Fibroblast of skin of left biceps (primary cell): ENCODE measurements at places on chromosomes 1 and 21.

DNA sequence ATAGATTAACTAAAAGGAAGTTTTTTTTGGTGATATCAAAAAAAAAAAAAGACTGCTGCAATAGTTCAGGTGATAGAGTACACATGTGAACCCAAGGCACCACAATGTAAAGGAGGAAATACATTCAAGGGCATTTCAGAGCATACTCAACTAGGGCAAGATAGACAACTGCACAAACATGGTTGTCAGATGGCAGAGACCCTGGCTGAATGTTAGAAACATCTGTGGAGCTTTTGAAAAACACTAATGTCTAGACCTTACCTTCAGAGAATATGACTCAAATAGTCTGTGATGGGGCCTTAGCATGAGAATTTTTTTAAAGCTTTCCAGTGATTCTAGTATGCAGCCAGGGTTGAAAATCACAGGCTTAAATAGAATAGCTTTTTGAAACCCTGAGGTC, 173.6 kb downstream of the VAV3 start:
- no peak for DNase-seq

DNA sequence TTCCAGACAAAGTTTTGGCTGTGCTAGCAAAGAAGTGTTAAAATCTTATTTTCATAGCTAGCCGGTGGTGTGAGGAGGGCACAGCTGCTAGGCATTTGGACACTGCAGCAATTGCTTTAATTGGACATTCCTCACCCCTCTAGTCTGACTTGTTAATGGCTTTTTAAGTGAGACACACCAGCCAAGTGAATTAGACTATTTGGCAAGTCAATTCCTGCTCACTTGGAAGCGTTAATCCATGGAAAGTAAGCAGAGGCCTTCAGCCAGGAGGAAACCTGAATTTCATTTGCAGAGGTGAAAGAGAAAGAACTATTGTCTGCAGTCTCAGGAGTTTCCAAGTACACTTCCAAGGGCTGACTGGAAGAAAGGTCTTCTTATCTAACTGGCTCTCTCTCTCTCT, 175.7 kb downstream of the ST6GALNAC3 start:
- DNase-seq: no peak

GRCh38 chr21:42454786-42455185, 41.2 kb downstream of the RSPH1 start:
- no peak for DNase-seq

DNA sequence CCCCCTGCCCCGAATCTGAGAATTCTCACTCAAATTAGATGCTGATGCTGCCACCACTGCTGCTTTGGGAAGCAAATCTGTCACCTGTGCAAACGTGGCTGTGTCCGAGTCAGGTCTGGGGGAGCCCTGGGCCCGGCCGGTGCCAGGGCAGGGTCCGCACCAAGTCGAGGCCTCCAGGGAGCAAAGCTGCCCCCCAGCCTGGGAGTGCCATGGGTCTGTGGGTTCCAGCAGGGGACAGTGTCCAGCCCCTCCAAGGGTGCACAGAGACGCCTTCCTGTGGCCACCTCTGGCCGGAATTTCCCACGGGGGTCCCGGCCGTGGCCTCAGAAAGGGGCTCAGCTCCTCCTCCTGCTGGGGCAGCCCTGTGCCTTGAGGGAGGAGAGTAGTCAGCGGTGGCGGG, 27.7 kb upstream of the TTLL10 start:
- no peak for DNase-seq
